ENCODE measurements at places on chromosomes 13 and 19. TPM values are rescaled to one million over a fixed set of nuclear protein-coding genes. Genes with fewer than 3 reads are reported as not detected.
A peak's percentile ranks its signal among the peaks of the same experiment; 100 is the strongest.

The NCAN gene
- 0.03 TPM for total RNA-seq

The KIR2DL3 gene
- total RNA-seq: not detected

DNA sequence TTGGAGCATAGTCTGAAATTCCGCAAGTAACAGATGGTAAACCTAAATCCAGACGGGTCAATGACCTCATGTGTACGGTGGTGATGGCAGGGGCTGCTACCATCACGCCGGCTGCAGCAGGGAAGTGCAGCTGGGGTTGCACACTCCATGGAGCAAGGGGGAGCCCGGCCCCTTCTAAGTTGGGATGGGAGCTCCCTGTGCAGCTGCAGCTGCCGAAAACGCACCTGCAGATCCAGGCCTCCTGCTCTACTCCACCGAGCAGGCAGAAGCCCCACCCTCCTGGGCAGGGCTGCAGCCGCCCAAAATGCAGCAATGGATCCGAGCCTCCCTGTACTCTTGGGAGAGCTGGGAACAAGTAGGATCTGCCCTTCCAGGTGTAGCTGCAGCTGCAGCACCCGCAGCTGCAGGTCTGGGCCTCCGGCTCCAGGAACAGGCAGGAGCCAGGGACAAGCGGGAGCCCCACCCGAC, 25.5 kb downstream of the KBTBD6 start:
- no peaks in the 10 kb centered on the region for H3K36me3 ChIP-seq
- no peak overlapping the region for H3K27ac ChIP-seq
- no peaks in the 10 kb centered on the region for H3K27me3 ChIP-seq

DNA sequence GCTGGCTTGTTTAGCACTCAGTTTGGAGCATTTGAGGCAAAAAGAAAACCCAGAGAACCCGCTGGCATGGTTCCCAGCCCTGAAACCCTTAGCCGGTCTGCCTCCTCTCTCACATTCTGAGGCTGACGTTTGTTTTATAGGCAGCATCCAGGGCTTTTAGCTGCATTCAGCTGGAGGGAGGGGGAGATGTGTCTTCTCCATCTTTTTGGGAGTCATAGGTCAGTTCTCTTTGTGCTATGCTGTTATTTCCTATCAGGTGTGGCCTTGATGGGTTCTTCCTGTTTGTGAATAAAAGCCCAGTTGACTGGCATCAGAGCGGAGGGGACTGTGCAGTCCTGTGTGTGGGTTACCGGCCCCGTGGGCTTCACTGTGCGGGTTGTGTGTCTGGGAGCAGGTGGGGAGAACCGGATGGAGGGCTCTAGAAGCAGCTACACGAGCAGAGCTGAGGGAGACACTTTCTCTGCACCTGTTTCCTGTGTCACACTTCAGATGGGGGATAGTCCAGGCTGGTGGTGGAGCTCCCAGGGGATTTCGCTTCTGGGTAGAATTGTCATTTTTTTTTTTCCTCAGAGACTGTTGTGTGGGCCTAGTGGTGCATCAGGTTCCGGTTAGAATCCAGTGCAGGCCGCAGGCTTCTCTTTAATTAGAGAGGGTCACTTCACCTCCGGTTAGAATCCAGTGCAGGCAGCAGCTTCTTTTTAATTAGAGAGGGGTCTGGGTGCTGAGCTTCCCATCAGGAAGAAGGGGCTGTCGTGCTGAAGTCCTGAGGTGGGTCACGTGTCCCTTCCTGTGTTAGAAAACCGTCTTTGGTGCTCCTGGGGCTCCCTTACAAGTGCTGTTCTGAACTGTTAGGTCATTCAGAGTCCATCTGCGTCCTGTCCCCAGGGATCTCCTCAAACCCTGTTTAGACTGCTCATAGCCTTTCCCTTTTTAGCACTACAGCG, 69.6 kb downstream of the ARHGEF7 start:
- peaks cover 39% of the 10 kb centered on the region for H3K4me1 ChIP-seq
- H3K27me3 ChIP-seq: no peaks in the 10 kb centered on the region
- H3K27ac ChIP-seq: peak overlapping the region; percentile 76

DNA sequence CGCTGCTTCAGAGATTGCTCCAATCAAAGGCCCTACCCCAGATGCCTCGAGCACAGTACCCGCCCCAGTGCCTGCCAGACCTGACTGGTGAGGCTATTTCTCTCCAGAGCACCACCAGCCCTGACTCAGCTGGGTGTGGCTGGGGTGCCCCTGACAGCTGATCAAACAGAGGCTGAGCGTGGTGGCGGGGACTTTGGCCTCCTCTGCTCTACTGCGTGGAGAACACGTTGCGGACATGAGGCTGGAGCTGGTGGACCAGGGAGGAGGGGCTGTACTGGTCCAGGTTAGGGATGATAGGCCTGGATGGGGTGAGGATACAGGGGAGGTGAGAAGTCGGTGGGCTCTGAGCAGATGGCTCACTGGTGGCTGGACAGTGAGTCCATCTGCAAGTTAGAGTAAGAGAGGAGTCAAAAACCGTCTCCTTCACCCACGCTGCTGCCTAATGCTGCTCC, 3.5 kb upstream of the DOCK6 start:
- peaks cover 4% of the 10 kb centered on the region for H3K4me1 ChIP-seq
- H3K27ac ChIP-seq: peak overlapping the region; percentile 90
- no peak overlapping the region for H3K4me3 ChIP-seq
- H3K36me3 ChIP-seq: no peaks in the 10 kb centered on the region

GRCh38 chr19:44260695-44261446, 1.2 kb downstream of the ZNF233 start:
- no peak for DNase-seq
- H3K4me1 ChIP-seq: peaks cover 2% of the 10 kb centered on the region
- H3K36me3 ChIP-seq: no peaks in the 10 kb centered on the region

Measured in lung (tissue), 17 donors.